IMR-90 (cell line): ENCODE measurements at places on chromosomes 11 and 22. TPM values are rescaled to one million over a fixed set of nuclear protein-coding genes. Genes with fewer than 3 reads are reported as not detected.

DNA sequence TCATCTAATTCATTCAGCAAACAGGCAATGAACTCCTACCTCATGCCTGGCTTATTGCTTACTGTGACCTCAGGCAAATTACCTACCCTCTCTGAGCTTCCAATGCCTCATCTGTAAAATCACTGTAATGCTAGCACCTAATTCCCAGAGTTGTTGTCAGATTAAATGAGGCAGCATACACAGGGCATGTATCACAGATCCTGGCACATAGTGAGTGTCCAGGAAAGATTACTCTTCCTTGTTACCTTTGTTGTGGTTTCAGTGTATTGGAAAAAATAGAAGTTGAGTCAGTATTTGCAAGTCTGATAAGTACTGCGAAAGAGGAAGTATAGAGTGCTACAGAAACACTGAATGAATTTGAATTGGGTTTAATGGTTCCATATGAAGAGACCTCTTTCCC, 26.4 kb upstream of the LRRC55 start:
- DNase-seq, result no peak

GRCh38 chr11:77374108-77374507, 72.6 kb upstream of the GDPD4 start:
- peak; percentile 46 for DNase-seq

DNA sequence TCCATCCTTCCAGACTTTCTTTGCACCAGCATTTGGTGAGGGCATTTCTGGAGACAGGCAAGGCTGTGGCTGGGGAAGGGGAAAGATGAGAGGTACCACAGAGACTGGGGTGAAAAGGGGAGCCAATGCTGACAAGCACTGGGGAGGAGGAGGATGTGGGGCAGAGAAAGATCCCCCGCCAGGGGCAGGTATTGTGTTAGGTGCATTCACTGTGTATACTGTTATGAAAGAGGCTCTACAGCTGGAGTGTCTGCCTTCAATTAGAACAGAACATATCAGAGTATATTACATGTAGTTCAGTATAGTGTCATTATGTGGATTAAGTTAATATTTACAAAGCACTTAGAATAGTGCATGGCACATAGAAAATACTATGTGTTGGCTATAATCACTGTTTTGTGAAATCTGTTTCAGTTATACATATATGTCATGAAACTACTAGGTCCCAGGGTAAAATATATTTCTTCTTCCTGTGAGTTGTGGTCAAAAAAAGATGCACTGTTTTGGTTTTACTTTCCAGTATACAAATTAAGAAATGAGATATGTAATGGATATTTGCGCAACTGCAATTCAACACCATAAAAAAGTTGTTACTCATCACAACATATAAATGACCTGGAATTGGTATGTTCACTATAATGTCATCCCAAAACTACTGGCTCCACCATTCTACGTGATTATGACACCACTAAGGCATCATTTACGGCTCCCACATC, 8.4 kb downstream of the MSANTD2 start:
- DNase-seq, result peak; percentile 44

- peak; percentile 26 for DNase-seq
Observed at GRCh38 chr11:26194881-26195280, 137.0 kb upstream of the ANO3 start.

GRCh38 chr11:123797541-123797940, 8.6 kb downstream of the OR6M1 start:
- no peak for DNase-seq

GRCh38 chr22:21688706-21689381, 23.0 kb downstream of the PPIL2 start:
- no peak for DNase-seq

DNA sequence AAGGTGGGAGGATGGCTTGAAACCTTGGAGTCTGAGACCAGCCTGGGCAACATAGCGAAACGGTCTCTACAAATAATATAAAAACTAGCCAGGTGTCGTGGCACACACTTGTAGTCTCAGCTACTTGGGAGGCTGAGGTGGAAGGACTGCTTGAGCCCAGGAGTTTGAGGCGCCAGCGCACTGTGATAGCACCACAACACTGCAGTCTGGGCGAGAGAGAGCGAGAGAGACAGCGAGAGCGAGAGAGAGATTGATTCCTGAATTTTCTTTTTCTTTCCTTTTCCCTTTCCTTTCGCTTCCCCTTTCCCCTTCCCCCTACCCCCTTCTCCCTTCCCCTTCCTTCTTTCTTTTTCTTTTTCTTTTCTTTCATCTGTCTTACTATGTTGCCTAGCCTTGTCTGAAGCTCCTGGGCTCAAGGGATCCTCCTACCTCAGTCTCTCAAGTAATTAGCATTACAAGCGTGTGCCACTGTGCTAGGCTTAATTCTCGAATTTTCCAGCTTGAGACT, 162.4 kb upstream of the ZBED5 start:
- no peak for DNase-seq

DNA sequence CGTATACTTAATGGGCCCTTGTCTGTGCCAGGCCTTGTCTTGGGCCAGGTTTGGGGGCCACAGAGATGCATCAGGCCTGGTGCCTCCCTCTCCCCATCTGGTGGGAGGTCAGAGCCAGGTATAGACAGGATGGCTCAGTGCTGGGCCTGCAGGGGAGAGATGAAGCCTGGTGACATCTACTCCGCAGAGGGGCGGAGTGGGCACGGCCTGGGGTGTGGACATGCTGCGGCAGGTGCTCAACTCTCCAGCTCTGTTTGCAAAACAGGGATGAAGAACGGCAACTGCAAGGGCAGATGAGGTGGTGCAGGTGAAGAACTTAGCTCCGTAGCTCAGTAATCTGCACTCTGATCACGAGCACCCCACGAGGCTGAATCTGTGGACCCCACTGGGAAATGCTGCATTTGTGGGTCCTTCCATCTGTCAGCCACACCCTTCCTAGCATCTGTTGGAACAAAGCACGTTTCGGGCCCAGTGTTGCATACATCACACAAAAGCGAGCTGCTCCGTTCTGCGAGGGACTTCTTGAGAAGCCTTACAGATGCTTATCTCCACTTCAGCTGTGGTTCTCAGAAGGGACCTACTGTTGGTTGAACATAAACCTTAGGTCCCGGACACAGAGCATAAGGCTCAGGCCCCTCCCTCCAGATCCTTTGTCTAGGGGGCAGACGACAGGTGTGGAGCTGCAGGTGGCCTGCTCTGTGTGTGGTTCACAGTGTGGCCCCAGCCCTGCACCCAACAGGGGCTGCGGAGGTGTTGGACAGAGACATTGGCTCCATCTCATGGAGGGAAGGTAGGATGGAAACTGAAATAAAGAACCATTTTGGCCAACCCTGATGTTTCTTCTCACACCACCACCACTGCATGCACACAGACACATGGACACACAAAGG, 78.3 kb downstream of the LRRC32 start:
- no peak for DNase-seq

DNA sequence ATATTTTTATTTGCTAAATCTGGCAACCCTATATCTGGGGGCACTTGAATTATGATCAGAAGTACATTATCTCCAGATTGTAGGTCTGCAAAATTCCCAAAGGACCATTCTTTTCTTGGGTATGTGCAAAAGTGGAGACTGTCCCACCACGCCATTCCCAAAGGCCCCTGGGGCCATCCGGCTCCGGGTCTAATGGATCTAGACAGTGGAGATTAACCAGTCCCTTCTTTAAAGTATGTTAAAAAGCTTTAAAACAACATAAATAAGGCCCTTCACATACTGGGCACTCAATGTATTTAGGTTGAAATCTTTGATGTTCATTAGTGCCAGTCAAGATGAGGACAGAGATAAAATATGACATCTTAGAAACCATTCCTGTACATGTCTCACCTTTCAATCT, 124.1 kb downstream of the MAML2 start:
- no peak for DNase-seq

- DNase-seq, result no peak
Observed at GRCh38 chr11:31529701-31530100, 20.1 kb downstream of the ELP4 start.

GRCh38 chr11:67372993-67373647, at the start of gene CLCF1:
Gene CLCF1 (minus strand): TSS chr11:67373598. CDS start chr11:67373539, 59 bp downstream.
- DNase-seq, result peak; percentile 49

- no peak for DNase-seq
Observed at GRCh38 chr11:71990701-71991100, 8.0 kb upstream of the IL18BP start.

- DNase-seq, result no peak
Observed at GRCh38 chr22:20982563-20982882, 426 bp downstream of the LZTR1 start.

DNA sequence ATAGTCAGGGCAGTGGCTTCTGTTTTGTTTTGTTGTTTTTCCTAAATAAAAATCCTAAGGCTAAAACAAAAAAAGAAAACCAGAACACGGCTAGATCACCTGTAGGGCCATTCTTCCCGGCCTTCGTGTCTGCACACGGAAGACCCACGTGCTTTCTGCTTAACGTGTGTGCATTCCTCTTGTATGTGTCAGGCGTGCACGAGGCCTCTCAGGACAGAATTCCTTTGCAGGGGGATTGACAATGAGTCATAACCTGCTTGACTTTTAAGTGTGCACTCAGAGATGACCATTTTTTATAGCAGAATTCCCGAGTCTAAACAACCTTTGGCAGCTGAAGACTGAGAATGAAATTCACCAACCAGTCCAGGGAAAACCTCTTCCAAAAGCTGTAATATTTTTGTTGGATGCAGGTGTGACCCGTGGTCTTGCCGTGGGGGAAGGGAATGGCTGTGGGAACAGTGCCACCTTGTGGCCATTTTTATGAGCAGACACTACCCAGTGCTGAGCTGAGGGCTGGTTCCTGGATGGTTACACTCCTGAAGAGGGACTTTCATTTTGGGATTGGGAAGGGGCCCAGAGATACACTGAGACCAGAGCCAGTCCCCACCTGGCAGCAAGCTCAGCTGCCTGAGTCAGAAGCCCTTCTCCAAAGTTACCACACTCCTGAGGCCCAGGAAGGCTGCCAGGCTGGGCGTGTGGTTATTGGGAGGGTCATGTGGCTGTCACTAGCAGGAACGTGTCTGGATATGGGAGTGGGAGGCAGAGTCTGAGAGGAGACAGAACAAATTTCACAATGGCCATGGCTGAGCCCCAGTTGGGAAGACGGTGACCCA, 35.7 kb upstream of the DKK3 start:
- DNase-seq, result peak; percentile 100

DNA sequence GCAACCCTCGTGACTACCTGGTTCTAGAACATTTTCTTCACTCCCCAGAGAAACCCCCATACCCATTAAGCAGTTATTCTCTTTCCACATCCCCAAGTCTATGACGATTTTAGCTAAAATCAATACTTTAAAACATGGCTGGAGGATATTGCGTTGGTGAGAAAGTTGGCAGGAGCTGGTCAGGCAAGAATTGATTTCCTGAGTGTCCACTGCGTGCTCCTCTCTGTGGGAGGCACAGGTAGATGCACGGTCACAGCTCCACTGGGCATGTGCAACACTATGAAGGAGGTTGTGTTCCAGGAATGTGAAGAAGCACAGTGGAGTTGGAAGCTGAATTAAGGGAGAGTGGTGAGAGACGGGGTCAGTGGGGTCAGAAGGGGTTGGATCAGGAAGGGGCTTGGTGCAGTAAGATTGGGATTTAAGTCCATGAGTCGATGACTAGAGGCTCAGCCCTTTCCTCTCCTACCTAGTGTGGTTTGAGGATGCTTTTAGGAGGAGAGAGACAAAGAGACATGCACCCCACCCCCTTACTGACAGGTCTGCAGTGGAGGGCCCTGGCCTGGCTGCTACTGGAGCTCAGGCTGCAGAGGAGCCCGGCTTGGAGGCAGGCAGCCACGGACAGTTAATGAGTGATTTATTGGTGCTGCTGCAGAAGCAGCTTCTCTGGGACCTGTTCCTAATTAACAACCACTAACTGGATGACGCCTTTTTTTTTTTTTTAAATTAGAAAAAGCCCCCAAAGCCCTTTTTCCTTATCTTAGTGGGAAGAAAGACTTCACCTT, 395.6 kb downstream of the TENM4 start:
- DNase-seq, result no peak

- no peak for DNase-seq
Observed at GRCh38 chr11:10349806-10350205, 44.9 kb downstream of the ADM start.

DNA sequence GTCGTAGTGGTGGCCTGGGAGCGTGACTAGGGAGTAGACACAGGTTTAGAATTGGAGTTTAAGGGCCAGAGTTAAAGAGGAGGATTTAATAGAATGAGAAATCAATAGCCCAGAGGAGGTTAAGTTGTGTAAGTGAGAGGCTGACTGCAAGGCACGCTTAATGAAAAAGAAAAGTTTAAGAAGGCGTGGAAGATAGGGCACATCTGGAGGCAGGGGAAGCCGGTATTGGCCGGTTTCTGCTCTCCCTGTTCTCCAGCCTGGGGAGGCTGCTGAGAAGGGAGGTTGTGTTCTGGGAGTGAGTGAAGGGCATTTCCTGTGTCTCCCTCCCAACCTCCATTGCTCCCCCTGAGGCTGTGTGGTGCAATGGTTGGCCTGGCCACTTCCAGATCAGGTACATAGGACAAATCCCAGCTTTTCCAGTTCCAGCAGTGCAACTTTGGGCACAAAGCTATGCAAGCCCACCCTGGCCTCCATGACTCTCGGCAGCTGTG, 6.3 kb downstream of the GRIK4 start:
- peak; percentile 23 for DNase-seq

Gene SSTR3
- 0.07 TPM in 2 replicates for polyA plus RNA-seq

Gene APOL6
- 0.86 and 1.2 TPM in 2 replicates for polyA plus RNA-seq

Gene ZNF214
- 0.47 and 0.82 TPM in 2 replicates for polyA plus RNA-seq

Gene SCN2B
- polyA plus RNA-seq, result 0.05 and 0.10 TPM in 2 replicates
